ENCODE measurements at places on chromosomes 3 and 15.

GRCh38 chr3:138032567-138032966 lies 22.6 kb downstream of the CLDN18 start:
- DNase-seq: no peak

DNA sequence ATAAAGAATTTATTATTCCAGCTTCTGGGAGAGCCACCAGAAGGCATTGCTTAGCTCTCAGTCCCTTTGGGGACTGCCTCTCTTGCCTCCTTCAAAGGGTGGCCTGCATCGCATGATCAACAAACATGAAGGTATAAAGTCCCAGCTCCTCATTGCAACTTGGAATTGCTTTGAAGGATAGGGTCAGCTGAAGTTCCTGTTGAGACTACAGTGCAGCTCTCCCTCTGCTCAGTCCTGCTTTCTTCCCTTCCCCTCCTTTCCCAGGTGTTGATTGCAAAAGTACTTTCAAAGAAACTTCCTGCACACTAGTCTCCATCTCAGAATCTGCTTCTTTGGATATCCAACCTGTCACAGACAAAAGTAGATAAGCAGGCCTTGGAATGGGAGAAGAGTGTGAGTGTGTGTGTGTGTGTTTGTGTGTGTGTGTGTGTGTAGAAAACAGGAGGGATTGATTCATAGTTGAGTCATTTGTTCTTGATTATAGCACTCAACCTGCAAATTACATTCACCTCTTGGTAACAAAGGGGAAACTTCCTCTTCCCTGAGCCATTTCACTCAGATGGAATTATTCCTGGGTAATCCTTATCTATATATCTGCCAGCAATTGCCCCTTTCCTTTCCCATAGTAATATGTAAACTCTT lies 13.7 kb downstream of the CCR8 start:
- no peak for DNase-seq

DNA sequence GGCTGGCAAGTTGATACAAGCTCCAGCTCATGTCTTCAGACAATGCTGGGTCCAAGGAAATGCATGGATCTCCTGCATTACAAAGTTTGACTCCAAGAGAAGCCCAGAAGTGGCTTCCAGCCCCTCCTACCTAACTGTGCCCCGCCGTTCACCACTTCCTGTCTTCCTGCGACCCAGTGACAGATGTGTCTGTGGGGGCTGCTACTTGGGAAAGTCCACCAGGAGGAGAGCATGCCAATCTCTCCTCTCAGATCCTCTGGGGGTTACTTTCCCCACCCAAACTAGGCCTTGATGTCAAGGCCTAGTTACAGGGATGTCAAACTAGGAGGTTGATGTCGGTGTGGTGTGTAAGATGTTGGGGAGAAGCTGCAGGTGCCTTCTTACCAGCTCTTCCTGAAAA lies 133.6 kb upstream of the RASGRP1 start:
- no peak for DNase-seq

DNA sequence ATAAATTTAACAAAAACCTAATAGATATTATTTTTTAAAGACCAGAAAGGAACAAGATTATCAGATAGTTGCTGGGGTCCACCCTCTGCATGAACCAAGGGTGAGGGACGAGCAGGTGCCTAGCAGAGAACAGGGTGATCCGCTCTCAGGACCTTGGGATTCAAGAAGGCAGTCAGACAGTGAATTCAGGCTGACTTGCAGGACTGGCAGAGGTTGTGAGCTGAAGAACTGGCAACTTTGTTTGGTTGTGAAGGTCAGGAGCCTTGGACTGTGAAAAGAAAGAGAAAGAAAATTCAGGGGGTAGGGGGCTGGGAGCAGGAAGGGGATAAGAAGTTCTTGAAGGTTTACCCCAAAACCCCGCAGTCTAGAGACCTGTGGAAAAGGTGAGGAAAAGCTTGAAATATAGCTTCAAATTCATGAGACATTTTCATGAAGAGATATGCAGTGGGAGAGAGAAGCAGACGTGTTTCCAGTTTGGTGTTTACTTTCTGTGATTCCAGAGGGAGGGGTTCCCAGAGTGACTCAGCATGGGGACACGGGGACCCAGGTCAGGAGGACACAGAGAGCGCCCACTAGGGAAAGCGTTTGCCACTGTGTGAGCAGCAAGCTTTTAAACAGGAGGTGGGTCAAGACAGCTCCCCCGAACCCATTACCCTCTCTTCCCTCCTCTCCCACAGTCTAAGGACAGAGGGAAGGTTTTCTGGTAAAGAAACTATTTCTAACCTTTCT lies 217.2 kb upstream of the UMPS start:
- DNase-seq: no peak

- no peak for DNase-seq
These were observed 285.0 kb downstream of the THSD4 start for GRCh38 chr15:71400294-71400693.

GRCh38 chr3:61944726-61945125 lies 383.4 kb downstream of the PTPRG start:
- DNase-seq: no peak

- DNase-seq: no peak
These were observed 2.2 kb upstream of the CD276 start for GRCh38 chr15:73681856-73682599.

GRCh38 chr15:27399241-27399640 lies 428.3 kb downstream of the GABRG3 start:
- DNase-seq: no peak

DNA sequence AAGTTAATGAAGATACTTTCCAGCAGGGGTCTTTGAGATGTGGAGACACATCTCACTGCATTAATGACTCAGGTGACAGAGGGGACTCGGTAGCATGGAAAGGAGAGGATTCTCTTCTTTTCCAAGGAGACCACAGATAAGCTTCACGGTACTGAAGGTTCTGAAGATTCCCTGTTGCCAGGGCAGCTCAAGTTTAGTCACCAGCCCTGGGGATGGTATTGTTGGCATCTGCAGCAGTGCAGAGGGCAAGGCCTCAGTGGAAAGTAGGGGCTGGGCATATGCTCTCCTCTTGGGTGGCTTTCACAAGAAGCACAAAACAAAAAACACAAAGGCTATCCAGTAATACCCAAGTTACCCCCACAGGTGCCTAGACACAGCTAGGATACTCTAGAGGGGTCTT lies 38.0 kb upstream of the MRPL3 start:
- no peak for DNase-seq

GRCh38 chr3:133930341-133930933 lies 34.8 kb upstream of the RAB6B start:
- no peak for DNase-seq

GRCh38 chr3:149871855-149872254 lies 58.8 kb downstream of the RNF13 start:
- DNase-seq: no peak

GRCh38 chr3:105369500-105370371 lies 3.0 kb downstream of the ALCAM start:
- no peak for DNase-seq

DNA sequence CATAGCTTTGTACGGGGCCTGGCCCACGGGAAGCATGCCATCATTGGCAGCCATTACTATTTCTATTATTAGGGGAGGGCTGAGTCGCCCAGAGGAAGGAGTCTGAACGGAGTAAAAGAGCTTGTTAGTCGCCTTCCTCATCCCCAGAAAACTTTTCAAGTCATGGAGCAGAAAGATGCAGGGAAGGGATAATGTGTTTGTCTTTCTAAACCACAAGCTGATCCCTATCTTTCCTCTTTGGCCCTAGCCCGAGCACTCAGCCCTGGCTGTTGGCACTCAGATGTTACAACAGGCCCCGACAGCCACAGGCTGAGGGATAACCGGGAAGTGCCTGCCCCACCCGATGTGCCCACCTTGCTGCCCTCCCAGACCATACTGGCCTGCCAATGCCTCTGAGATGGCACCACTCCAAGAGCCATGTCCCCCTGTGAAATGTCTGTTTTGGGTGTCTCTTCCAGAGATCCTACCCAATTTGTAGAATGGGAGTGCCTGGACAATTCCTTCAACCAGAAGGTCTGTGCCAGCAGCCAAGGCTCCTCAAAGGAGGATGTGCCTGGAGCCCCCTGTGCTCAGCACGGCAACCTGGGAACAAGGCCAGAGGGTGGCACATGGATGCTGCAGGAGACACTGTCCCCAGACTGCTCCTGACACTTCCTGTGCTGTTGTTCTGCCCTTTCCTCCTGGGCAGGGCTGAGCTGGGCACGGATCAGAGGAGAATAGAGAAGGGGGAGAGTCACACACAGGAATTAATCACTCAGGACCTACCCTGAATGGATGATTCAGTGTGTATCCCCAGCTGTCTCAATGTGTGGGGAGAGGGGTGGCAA lies 10.8 kb downstream of the PAK6 start:
- no peak for DNase-seq

DNA sequence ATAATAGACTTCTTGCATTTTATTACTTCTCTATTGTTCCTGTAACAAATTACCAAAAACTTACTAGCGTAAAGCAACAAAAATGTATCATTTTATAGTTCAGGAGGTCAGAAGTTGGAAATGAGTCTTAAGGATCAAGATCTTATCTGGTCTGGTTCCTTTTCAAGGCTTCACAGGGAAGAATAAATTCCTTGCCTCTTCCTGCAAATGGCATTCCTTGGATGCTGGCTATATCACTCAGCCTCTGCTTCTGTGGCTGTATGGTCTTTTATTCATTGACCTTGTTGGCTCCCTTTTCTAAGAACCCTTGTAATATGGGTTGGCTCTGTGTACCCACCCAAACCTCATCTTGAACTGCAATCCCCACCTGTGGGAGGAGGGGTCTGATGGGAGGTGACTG lies 478.4 kb upstream of the THBS1 start:
- DNase-seq: no peak

All from stimulated activated naive B cell treated with anti-CD40 and anti-IgM and Interleukin-4, amounts not matched to agents 10 μg/mL and 1 μg/mL and 100 μg/mL, for 72 hours (primary cell).